ENCODE measurements at places on chromosomes 4 and X.

GRCh38 chrX:136759968-136760367, 20.8 kb downstream of the ARHGEF6 start:
- no peak for DNase-seq

GRCh38 chr4:139854668-139855403, 189.2 kb downstream of the MGST2 start:
- DNase-seq = no peak

GRCh38 chr4:28287831-28288233, 1427.2 kb downstream of the STIM2 start:
- peak; percentile 99 for DNase-seq

DNA sequence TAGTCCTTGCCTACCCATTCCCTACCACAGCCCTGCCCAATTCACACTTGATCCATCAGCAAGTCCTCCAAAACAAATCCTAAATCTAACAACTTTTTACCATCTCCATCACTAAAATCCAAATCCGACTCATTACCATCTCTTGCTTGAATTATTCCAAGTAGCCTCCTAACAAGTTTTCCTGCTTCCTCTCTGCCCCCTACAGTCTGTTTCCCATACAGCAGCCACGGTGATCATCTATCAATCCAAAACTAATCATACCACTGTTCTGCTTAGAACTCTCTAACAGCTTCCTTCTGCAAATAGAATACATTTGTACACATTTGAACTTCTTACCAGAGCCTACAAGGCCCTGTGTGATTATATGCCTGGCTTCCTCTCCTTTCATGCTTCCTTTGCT, 133.0 kb downstream of the SHROOM4 start:
- DNase-seq = no peak

- no peak for DNase-seq
Measured at GRCh38 chr4:114563536-114564315, 34.9 kb upstream of the UGT8 start.

DNA sequence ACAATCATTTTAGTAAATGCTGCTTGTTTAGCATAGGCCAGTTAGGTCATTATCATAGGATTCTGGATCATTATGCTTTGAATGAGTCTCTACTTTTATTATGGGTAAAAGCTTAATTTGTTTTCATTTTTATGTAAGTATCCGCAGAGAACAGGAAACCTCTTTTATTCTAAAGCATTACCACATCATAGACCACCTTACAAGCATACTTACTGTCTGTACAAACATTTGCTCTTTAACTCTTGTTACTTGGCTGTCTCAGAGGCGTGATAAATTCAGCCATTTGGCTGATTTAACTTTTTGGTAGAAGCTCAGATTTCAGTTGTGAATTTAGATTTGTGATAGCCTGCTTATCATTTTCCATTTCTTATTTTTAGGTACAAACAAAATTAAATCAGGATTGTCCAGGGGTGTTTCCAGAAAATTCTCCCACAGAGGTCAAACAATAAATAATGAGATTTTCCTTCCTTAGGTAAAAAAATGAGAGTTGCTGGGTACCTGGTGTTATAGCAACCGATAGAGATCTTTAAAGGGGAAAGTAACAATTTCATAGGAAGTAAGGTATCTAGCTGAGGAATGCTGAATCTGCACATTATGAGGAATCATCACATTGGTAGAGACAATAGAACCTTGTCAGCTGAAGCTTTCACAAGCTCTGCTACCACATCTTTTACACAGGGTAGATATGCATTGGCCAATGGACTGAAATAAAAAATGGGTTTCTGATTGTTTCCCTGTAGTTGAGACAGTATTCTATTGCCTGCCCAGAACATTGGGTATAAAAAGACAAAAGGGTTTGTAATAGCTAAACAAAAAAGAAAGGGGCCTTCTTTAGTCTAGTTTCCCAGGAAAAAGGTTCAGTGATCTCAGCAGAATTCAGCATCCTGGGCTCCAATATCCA, 62.5 kb downstream of the NDNF start:
- no peak for DNase-seq

DNA sequence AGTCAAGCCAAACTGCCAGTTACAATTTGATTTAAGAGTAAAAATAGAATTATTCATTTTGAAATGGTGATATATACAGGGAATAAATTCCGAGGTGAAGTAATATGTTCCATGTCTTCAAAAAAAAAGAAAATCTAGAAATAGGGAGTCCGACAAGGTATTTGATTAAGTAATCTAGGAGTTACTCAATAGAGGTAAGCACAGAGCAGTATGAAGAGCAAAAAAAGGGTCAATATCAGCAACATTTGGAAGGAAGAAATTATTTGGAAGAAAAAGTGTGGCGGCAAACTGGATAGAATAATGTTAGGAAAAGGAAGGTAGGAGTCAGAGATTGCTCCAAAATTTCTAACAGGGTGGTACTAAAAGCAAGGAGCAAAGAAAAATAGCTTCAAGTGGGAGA, 113.7 kb upstream of the BMP3 start:
- DNase-seq = no peak

DNA sequence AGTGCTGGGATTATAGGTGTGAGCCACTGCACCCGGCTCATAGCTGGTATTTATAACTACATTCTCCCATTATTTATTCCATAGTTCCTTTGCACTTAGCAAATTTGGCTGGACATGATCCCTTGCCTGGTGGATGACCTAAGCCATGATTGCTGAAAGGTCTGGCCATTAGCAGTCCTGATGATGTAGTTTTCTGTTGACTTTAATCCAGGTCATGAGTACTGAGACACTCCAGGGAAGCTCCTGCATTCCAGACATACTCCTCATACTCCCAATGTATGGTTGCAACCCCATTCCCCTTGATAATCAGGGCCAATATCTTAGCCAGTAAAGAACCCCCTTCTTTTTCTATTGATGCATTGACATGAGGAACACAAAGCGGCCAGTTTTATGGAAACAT, 24.4 kb upstream of the MGST2 start:
- DNase-seq = no peak

- no peak for DNase-seq
Measured at GRCh38 chrX:153496590-153496959, 1.8 kb downstream of the BGN start.

GRCh38 chr4:83152746-83153145, 38.2 kb upstream of the PLAC8 start:
- DNase-seq = no peak

DNA sequence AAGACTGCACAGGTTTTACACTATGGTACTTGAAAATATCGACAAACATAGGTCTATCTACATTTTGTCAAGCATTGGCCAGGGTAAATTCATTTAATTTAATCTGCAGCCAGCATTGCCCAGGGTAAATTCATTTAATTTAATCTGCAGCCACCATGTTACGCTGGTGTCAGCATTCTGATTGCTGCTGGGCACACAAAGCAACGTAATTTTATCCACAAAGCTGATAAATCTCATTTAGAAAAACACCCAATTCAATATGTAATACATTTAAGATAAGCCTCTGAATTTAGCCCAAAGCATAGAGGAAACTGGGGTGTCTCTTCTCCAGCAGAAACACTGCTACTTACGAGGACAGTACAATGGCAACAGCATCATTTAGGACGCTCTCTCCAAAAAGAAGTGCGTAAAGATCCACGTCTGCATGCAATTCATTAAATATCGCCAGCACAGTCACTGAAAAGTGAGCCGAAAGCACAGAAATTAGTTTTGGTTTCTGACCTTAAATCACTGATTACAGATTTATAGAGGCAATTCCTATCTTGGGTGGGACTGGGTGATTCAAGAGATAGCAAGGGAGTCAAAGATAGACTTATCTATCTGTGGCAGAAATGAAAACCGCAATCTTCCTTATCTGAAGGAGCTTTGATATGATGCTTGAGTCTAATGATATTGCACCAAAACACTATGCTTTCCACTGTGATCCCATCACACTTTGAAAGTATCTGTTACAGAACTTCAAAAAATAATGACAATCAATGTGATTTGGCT, 88.8 kb downstream of the CHST7 start:
- no peak for DNase-seq

GRCh38 chrX:150459196-150459595, 96.1 kb downstream of the MAMLD1 start:
- DNase-seq = no peak

- no peak for DNase-seq
Measured at GRCh38 chr4:184503869-184504300, 29.5 kb upstream of the IRF2 start.

DNA sequence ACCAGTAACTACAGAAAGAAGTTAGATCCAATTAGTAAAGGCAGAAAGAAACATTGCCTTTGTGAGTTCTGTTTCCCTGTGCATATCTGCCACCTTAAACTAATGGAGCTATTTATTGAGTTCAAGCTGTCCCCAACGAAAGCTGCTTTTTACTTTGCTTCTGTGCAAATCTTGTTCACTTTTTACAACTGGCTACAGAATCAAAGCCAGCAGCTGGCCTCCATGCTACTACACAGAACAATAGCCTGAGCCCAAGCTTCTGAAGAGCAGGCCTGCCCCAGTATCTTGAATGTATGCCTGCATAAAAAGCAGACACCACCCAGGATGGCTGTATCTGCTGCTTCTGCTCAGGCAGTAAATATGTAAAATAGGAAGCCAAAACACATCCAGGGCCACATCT, 28.1 kb downstream of the ANK2 start:
- DNase-seq = no peak

DNA sequence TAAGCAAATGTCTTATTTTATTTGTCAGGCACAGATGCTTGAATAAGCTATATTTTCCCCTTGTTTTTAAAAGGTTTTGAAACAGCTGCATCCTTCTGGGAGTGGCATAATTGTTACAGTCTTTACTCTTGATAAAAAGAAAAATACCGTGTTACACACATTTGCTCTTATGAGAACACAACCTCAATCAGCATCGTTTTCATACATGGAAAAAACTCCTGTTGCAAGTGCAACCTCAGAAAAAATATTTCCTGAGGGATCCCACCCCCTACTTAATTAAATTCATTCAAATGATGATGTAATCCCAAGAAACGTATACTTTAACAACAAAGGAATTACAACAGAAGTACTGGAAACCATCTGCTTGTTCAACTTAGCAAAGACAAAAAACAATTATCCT, 58.6 kb downstream of the SMAD1 start:
- DNase-seq = peak; percentile 53

DNA sequence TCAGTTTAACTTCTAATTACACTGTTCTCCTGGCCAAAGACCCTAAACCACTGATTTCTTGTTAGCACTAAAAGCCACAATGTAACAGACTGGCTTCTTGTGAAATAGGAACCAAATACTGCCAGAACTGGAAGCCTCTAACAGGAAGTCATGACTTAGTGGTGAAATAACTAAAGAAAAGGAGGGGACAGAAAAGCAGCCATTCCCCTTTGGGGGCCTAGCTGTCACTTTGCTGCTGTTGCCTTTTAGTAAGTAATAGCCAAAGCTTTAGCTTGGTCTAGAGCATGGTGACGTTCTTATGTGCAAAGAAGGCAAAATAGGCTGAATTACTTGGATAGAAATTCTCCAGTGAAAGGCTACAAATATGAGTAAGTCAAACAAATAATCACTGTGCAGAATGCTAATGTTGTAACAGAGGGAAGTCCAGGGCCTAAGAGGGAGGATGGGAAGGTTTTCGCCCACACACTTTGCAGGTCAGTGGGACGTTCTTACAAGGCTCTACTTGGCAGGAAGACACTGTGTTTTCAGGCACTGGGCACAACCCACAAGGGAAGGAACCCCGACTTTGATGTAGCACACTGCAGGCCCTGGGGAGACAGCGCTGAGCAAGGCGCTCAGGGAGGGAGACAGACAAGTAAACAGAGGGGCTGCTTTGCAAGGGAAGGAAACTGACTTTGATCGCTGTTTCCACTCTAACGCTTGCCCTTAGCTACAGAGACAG, 16.7 kb downstream of the GAB3 start:
- no peak for DNase-seq

DNA sequence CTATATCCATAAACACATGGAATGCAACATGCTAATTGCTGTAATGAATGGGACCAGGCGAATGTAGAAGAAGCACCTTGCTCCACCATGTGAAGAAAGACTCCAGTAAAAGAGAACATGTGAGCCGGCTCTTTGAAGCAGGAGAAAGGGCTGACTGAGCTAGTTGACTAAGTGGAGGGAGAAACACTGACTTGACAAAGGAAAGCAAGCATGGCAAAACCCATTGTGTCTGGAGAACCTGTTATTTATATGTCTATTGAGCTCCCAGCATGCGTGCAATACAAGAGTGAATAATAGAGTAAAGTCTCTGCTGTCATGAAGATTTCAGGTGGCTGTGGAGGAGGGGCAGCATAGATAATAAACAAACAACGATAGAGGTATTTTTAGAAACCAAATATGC, 559.9 kb downstream of the RAB28 start:
- no peak for DNase-seq

GRCh38 chrX:151239751-151240150, 63.4 kb downstream of the GPR50 start:
- no peak for DNase-seq

- peak; percentile 77 for DNase-seq
Measured at GRCh38 chrX:10173331-10173900, 16.6 kb downstream of the CLCN4 start.

- peak; percentile 92 for DNase-seq
Measured at GRCh38 chr4:47525154-47525819, 40.2 kb downstream of the ATP10D start.

GRCh38 chr4:83454686-83455085, 937 bp downstream of the HELQ start:
- DNase-seq = no peak

DNA sequence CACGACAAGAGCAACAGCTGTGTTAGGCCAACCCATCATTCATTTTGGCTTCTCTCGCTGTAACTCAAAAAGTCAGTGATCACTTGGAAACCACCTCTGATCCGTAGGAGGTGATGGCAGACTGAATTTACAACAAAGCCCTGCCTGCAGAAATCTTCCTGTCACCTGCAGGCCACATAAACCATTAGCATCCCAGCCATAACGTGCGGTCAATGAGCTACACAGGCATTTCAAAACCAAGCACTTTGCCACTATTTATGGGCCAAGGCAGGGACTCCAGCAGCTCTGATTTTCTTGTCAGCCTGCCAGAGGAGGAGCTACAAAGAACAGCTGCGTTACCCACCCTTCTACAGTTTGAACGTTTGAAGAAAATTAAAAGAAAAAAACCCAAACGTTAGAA, 228.1 kb upstream of the PPARGC1A start:
- DNase-seq = no peak
